ENCODE measurements at places on chromosomes 4 and X. TPM values are rescaled to one million over a fixed set of nuclear protein-coding genes. Genes with fewer than 3 reads are reported as not detected.

DNA sequence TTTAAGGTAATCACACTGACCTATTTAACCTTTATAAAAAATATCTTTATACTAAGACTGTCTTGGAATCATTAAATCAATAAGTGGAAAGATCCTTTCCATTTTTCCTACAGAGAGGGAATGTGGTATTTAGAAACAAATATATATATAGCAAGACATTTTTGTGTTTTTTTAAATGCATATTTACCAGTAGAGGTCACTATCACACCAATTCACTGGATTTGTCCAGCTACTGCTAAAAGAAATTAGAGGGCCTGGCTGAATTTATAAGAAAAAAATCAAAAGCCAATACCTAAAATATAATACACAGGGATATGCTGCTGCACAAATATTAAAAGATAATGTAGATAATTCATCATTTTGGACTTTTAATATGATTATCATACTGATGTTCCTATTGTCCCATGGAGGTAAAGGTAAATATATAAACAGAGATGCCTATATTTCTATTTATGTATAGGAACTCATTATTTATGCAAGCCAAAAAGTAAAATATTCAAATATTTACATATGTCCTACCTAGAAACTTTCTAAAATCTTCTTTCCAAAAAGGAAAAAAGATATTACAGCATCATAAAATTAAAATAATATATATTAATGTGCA, 69.5 kb downstream of the PDE5A start:
- no peaks in the 10 kb centered on the region for H3K4me1 ChIP-seq
- no peaks in the 10 kb centered on the region for H3K27me3 ChIP-seq
- H3K27ac ChIP-seq, result no peak overlapping the region
- H3K4me3 ChIP-seq, result no peak overlapping the region
- H3K36me3 ChIP-seq, result no peaks in the 10 kb centered on the region

The CLIC2 gene
- total RNA-seq, result 4.8 TPM

GRCh38 chr4:152307669-152308068, 228.2 kb downstream of the FBXW7 start:
- H3K27ac ChIP-seq, result no peak overlapping the region
- no peaks in the 10 kb centered on the region for H3K27me3 ChIP-seq
- H3K4me3 ChIP-seq, result no peak overlapping the region
- H3K36me3 ChIP-seq, result no peaks in the 10 kb centered on the region
- H3K4me1 ChIP-seq, result no peaks in the 10 kb centered on the region

- H3K27me3 ChIP-seq, result no peaks in the 10 kb centered on the region
- H3K4me1 ChIP-seq, result no peaks in the 10 kb centered on the region
These were observed 984.4 kb upstream of the PABPC4L start for GRCh38 chr4:135186002-135186401.
